ENCODE measurements at places on chromosomes 1 and 21.
A peak's percentile ranks its signal among the peaks of the same experiment; 100 is the strongest.

DNA sequence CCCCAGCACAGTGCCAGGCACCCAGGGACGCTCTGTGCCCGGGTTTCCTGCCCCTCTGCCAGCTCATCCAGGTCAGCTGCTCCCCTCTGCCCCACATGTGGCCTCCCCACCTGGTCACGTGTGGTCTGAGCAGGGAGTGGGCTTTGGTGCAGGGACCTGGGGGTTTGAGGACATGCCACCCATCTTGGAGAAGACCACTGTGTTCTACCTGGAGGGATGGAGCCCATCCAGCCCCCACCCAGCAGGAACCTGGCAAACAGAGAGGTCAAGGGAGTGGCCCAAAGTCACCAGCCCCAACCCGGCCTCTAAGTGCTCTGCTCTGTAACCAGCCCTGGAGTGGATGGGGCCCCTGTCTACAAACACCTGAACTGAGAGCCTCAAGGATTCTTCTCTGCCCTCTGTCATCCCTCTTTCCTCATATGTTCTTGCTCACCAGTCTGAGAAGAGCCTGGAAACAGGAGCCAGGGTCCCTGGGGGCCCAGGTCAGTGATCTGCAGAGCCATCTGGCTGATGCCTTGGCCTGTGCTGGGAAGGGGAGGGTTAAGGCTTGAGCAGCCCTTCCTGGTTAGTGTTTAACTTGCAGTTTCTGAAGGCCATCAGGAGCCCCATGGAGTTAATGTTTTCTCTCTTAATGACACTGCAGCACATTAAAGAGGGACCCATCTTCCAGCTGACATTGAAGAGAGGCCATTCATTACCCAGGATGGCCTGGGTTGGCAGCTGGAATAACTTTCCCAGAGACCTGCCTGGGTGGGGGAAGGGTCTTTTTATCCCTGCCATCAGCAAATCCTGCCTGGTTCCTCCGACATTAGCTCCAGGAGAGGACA, 235.4 kb downstream of the PTPRU start:
- no peak for DNase-seq

DNA sequence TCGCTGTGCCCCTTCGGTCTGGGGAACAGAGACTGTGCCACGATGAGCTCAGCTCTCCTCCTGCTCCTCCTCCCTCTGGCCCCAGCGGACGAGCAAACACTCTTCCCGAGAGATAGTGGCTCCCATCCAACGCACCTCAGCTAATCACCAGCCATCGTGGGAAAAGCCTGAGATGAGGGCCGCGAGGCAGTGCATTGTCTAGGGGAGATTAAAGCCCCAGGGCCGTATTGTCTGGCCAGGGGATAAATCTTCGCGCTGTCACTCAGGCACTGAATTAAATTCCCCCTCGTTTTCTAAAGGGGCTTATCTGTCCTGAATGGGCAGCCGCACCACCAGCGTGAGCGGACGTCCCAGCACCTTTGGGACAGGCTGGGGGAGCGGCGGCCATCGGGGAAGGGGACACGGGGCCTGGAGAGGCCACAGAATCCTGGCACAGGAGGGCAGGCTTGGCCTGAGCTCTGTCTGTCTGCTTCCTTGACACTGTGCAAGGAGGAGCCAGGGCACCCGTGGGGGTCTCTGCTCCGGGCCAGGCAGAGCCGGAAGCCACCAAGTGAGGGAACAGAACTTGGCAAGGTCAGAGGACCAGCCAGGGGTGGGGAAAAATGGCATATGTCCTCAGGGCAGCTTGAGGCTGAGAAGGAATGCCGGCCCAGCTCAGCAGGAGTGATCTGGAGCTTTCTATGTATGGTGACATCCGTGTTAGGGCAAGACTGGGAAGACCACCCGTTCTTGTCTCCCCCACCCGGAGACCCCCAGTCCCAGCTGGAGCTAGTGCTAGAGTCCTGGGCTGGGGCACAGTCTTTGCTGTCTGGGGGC, 32.3 kb downstream of the PRDM16 start:
- no peak for DNase-seq

GRCh38 chr1:53439337-53440207, 19.6 kb upstream of the DMRTB1 start:
- no peak for DNase-seq

DNA sequence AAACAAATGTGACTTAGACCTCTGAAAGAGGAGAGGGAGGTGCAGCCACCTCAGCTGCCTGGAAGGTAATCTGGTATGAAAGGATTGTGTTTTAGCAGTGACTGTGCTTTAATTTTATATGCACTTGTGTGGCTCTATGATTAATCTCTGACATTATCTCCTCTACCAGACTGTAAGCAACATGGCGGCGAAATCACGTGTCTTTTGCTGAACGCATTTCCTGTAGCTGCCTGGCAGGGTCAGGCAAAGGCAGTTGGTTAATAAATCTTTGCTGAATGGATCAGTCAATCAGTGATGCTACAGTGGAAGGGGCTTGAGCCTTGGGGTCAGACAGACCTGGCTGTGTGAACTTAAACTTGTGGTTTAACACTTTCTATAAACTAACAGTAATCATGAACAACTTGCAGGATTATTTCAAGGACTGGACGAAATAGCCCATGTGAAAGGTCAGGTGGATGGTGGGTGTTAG, 96.9 kb downstream of the ADSS2 start:
- no peak for DNase-seq

GRCh38 chr1:218656301-218657037, 311.3 kb downstream of the TGFB2 start:
- no peak for DNase-seq

DNA sequence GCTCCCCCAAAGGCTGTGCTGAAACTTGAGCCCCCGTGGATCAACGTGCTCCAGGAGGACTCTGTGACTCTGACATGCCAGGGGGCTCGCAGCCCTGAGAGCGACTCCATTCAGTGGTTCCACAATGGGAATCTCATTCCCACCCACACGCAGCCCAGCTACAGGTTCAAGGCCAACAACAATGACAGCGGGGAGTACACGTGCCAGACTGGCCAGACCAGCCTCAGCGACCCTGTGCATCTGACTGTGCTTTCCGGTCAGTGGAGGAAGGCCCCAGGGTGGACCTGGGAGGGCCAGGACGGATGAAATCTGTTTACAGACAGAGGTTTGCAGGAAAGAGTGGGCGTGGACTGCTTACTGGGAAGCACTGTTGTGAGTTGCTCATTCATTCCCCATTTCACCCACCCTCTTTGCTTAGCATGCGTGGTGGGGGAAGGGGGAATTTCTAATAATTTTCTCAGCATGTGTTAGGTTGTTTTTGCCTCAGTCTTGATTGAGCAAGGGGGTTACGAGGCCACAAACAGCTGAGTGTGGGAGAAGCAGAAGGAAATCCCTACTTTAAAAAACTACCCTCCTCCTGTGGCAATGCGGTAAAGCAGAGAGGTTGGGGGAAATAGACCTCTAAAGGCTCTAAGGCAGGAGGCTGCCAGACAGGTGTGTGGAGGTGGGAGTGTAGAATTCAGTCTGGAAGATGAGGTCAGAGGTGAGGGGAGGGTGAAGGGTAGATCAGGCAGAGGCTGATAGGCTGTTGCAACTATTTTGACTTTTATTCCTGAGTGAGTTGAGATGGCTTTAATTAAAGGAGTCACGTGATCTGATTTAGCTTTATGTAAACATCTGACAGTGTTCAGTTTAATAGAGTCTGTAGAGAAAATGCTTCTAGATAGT, 1.3 kb downstream of the FCGR2A start:
- no peak for DNase-seq

- DNase-seq, result no peak
Observed at GRCh38 chr1:94886361-94886760, 40.5 kb downstream of the CNN3 start.

DNA sequence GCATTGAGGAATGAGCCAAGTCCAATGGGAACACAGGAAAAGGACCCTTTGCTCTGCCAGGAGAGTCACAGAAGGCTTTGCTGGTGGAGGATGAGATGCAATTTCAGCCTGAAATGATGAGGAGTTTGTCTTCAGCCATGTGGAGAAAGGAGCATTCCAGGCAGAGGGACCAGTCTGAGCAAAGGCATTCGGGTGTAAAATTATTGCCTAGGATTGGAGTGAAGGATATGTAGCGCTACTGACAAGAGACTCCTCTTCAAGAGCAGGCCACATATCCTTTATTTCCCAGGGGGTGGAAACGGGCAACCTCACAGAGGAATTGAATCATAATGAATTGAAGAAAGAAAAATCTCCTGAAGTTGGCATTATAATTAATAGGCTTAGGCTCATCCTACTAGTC, 1.1 kb upstream of the CSF1 start:
- no peak for DNase-seq

DNA sequence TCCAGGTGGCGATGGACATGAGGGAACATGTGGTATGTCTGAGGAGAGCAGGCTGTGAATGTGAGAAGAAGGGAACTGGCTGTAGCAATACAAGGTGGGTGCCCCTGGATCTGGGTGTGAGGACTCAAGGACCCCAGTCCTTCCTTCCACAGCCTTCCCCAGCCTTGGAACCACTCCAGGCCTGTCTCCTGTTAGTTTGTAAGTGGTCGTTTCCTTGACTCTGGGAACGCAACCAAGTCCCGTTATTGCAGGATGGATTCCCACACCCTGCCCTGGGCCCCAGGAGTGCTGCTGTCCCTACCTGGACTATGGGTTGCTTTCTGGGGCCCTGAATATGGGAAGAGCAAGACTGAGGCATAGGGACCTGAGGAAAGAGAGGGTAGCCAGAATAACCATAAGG, 47.2 kb upstream of the VANGL1 start:
- no peak for DNase-seq

- DNase-seq, result peak; percentile 43
Observed at GRCh38 chr1:18100491-18101063, 7.0 kb upstream of the IGSF21 start.

GRCh38 chr1:109917768-109918606, 7.3 kb downstream of the CSF1 start:
- no peak for DNase-seq

GRCh38 chr1:36625253-36625934, 142.7 kb upstream of the CSF3R start:
- no peak for DNase-seq

GRCh38 chr1:40948741-40949443, 30.6 kb upstream of the CTPS1 start:
- DNase-seq, result peak; percentile 47

- no peak for DNase-seq
Observed at GRCh38 chr1:31111290-31111951, 45.9 kb upstream of the PUM1 start.

- no peak for DNase-seq
Observed at GRCh38 chr21:42357307-42357706, 6.5 kb upstream of the TFF2 start.

DNA sequence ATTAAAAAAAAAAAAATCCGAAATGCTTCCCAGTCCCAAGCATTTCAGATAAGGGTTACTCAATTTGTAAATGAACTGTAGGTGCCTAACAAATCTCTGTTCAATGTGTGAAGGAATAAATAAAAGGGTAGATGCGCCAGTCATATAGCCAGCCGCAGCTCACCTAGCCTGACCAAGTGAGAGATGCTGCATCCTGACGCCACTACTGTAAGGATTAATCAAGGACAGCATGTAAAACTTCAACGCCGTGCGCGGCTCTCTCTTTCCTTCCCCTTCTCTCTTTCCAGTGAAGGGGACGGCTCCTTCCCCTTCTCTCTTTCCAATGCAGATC, 441 bp downstream of the PPT1 start:
- DNase-seq, result no peak

- DNase-seq, result peak; percentile 13
Observed at GRCh38 chr1:224333939-224334786, 4.2 kb upstream of the NVL start.

DNA sequence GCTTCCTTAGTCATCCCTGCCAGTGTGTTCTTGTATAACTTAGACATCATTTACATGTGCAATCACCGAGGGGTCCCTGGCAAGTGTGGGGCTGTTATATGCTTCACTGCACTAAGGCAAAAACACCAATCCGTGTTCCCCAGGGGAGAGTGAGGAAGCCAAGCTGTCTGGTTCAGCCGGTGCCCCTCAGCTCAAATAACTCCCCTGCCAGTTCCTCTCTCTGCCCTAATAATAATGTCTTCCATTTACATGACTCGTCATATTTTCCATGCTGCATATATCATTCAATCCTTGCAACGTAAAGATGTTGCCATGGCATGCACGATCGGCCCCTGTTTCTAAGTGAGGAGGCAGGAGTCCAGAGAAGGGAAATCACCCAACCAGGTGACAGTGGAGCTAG, 24.4 kb upstream of the NDC1 start:
- no peak for DNase-seq

- DNase-seq, result no peak
Observed at GRCh38 chr1:60279798-60280197, 206.2 kb upstream of the C1orf87 start.

GRCh38 chr1:201028461-201028889, 5.0 kb upstream of the KIF21B start:
- no peak for DNase-seq

DNA sequence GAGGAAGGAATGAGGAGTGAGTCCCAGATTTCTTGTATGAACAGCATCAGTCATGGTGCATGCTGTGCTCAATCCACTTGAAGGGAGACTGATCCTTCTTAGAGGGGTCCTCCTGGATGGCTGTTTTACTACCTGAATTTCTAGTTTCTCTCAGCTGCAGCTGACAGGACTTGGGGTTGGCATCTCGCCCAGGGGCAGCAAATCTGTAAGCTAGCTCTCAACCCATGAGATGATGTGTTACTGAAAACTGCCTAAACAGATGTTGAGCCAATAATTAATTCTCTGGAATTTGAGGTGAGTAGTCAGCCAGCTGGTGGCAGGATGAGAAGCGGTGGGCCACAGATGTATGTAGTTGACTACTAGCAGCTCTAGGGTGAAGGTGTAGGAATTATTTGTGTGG, 19.6 kb downstream of the BACH1 start:
- no peak for DNase-seq

GRCh38 chr1:225364439-225364838, 63.4 kb downstream of the LBR start:
- no peak for DNase-seq

GRCh38 chr21:32056791-32057190, 184.0 kb downstream of the HUNK start:
- DNase-seq, result no peak

GRCh38 chr1:159007726-159008125, 2.0 kb upstream of the IFI16 start:
- DNase-seq, result no peak

GRCh38 chr21:41482301-41482700, 25.7 kb downstream of the TMPRSS2 start:
- DNase-seq, result no peak

GRCh38 chr1:16967095-16967575, 13.3 kb downstream of the MFAP2 start:
- DNase-seq, result no peak

DNA sequence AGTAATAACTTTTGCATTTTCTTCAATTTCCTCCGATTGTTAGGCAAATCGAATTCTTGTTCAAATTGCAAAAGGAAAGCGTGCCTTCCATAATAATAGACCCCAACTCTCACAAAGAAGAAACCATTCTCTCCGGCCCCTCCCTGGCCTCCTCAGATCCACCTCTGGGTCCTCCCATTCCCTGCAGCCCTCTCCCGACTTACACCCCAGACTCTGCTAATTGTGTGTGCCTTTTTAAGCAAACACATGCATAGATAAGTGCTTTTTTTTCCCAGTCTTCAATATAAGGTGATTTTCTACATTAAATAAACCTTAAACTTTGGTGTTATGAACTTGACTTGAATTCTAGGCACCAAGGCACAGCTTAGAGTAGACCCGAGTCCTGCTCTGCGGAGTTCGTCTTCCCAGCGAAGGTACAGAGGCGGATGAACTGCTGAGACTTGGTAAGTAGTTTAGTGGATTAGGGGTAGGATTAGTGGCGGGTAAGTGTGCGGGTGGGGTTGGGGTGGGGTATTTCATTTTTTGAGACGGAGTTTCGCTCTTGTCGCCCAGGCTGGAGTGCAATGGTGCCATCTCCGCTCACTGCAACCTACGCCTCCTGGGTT, 1.5 kb downstream of the L1TD1 start:
- DNase-seq, result no peak

All from CD4-positive, alpha-beta T cell treated with Interleukin-15 for 4 hours (primary cell).